Hematopoietic multipotent progenitor cell treated with erythropoietin and hydrocortisone succinate and interleukin-3 and kit ligand, for 8 days (in vitro differentiated cells): ENCODE measurements at places on chromosomes 3 and 15.

DNA sequence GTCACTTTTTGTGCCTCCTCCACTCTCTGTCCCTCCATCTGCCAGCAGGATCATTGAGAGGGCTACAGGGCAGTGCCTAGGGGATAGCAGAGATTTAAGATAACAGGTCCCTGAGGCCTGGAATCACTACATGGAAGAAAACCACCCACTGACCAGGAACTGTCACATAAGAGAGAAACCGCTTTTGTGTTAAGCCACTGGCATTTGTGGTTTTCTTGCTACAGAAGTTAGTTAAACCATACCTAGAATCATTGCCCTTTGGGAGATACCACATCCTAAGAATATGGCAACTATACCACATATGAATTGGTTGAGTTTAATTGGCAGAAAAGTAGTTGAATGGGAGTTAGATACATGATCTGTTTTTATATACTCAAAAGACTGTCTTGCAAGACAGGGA, 112.8 kb upstream of the LPP start:
- no peak for DNase-seq

GRCh38 chr15:41494922-41495735, 1.5 kb downstream of the ITPKA start:
- DNase-seq, result no peak

DNA sequence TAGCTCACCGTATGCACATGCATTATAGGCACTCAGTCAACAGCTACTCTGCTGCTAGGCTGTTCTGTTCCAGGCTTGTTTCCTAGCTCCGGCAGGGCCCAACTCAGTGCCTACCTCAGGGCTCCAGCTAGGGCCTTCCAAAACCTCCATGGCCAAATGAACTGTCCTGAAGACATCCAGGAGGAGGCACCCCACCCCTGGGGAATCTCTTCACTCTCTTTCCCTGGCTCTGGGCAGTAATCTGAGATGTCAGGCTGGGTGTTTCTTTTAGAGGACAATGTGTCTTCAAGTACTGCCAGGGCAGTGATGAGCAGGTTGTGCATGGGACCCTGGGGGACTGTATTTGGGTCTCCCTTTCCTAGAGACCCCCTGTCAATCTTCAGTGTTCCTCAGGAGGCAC, 38.3 kb upstream of the TPM1 start:
- no peak for DNase-seq

GRCh38 chr3:119562307-119562961, 3.0 kb upstream of the CD80 start:
- no peak for DNase-seq

DNA sequence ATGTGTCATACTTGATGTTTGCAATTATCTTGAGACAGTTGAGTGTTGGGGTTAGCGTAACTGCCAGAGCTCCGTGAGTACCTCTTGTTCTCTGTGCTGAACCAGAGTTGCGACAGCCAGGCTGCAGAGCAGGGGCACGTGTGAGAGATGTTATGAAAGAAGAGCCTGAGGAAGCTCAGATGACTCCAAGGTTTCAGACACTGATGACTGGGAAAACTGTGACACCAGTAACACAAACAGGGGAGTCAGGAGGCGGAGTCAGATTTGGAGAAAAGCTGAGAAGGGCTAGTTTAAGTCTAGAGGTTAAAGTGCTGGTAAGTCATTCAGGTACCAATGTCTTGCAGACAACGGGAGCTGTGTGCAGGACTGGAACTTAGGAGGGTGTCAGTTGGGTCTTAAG, 45.0 kb downstream of the BLM start:
- no peak for DNase-seq

DNA sequence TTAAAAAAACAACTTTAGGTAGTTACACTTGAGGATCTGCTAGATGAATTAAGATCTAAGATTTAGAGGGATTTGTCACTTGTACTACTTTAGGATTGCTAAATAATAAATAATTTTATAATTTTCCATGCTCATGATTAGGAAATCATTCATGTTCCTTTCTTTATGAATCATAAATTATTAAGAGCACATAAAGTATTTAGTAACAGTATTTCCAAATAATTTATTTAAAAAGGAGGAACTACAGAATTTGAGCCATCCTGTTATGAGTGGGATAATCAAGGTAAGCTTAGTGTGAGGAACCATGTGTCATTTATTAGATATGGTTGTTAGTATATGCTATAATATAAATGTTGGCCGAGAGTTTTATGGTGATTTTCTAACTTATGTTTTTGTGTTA, 37.5 kb upstream of the C3orf38 start:
- no peak for DNase-seq

GRCh38 chr3:124650798-124651197, 79.5 kb upstream of the UMPS start:
- no peak for DNase-seq

DNA sequence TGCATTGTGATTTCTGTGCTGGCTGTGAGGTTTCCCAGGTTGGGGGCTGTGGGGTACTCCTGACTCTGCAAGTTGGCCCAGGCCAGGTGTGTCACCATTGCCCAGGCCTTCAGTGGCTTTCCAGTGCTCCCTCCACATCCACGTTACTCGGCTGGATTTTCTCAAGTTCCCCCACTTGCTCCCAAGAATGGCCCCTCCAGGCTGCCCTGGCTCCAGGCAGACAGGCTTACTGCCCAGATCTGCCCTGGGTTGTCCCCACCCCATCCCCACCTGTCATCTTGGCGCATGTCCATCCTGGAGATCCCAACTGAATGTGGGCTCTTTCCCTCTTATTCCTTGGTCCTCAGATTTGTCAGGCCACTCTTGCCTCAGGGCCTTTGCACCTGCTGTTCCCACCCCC, 3.6 kb downstream of the APBA2 start:
- no peak for DNase-seq

DNA sequence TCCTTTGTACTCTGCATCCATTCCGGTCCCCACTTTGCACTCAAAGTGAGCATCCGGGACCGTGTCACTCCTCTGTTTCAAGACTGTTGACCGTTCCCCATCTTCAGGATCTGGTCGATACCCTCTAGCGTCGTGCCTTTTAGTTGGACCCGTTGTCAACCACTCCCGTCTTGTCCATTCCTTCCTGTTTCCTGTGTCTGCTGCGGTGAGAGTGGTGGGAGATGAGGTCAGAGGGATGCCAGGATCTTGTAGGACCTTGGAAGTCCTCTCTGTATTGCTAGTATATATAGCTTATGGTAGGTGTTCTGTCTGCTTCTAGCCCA, 624 bp downstream of the BRK1 start:
- DNase-seq, result peak; percentile 58

DNA sequence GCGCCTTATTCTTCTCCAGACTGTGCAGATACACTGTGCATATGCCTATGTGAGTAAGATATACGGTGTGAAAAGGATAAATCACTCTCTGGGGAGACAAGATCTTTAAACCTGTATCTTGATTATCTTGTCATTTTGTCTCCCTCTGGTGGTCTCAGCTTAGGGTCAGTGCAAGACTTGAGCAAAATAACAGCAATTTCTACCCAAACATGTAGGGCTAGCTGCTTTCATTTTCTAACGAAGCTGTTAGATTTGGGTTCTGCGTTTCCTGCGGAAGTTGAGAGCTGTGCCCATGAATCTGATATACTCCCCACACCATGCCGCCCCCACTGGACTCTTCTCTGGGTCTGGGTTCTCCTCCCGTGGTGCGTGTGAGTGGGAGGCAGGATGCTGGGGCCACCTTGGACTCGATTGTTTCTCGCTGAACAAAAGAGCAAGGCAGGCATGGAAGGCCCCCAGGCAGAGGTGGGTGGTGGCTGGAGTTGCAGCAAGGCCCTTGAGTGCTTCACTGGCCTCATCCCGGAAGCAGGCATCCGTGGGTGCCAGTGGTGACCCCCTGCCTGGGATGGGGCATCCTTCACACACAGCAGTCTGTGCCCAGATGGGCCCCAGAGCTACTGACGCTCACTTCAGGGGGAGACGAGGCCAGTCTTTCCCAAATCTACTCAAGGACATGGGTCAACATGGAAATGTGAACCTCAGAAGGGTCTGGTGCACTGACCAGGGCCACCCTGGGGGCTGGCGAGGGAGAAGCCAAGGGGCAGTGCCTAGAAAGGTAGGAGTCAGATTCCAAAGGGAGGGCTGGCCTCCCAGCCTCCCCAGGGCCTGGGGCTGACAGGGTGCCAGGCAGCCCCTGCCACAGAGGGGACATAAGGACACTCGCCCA, 179.6 kb downstream of the NSMCE3 start:
- DNase-seq, result no peak

DNA sequence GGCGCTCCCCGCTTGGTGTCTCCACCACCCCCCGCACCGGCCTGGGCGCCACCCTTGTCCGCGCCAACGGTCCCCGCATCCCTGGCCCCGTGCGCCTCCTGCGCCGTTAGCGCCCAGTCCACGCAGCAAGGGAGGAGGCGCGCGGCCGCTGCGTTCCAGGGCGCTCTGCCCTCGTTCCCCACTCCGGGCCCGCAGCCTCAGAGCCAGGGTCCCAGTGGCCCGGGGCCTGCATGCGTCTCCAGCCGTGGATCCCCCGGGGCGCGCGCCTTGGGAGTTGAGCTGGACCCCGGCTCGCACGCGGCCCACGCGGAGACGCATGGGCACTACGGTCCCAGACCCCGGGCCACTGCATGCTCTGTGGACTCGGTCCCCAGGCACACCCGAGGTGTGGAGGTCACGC, 7.4 kb upstream of the ITPKA start:
- no peak for DNase-seq
